OCI-LY7 (cell line): ENCODE measurements at places on chromosomes 5 and 9. TPM values are rescaled to one million over a fixed set of nuclear protein-coding genes. Genes with fewer than 3 reads are reported as not detected.

The RALGDS gene
- 23.8 and 28.6 TPM in 2 replicates for total RNA-seq

DNA sequence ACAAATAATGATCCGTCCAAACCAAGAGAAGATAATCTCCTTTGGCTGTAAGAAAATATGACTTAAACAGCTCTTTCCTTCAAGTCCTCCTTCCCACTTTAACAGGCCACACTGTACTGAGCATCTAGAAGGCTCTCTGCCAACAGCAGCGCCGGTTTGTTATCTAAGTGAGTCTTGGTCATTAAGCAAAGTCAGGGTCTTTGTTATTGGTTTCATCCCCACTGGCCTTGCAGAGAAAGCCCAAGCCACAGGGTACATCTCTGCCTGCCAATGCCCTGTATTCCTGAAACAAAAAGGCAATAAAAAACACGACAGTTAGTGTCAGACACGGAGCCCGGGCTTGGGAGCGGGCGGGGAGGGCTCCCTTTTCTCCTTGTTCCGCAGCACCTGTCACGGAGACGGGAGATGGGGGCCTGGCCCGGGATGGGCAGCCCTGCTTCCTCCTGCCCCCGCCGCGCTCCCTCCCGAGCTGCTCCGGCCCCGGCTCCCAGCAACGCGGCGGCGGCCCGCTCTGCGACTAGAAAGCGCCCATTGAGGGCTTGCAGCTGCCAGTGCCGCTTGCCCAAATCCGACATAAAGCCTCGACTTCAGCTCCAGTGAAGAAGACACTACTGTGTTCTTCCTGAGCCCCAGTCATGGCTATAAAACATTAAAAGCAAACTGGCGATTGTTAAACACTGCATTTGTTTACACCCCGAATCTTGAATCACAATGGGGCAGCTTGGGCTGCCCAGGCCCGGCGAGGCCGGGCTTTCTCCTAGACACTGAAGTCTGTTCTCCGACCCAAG lies 28.1 kb upstream of the PIK3R1 start:
- no peak for DNase-seq

DNA sequence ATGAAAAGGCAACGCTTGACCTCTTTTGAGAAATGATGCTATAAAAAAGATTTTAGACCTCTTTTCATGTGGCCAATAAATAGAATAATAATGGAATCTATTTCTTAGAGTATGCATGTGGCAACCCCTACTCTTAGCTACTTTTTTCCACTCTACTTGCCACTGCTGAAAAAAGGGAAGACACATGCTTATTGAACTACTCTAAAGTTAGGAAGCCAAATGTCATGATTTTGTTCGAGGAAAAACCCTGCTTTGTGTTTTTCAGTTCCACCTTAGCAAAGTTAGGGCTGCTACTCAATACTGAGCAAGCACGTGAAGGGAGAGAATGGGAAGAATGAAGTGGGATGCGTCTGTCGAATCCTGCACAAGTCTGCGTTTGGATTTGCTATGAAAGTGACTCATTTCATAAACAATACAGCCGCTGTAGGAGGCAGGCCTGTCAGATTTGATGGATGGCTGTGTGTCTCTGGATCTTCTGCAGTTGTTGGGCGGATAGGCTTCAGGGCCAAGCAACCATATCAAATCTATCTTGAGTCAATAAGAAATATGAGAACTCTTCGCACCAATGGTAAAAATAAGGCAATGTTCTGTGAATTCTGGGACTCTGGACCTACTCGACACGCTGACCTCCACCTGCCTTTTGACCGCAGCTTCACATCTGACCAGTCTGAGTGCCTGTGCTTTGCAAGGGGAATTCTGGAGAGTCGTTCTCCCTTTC lies 333.6 kb downstream of the PIK3R1 start:
- no peak for DNase-seq

DNA sequence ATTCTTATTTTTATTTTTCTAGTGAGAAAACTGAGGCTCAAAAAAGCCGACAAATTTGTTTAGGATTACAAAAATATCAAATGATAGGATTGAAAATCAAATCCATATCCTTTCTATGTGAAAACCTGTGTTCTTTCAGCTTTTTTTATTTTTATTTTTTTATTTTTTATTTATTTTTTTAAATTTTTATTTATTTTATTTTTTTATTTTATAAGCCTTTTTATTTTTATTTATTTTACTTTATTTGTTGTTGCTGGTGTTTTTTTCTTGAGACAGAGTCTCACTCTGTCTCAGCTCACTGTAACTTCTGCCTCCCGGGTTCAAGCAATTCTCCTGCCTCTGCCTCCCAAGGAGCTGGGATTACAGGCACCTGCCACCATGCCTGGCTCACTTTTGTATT lies 45.4 kb upstream of the CDKN2B start:
- DNase-seq = no peak

GRCh38 chr5:111511174-111511830 lies 1.0 kb downstream of the STARD4 start:
- DNase-seq = no peak

DNA sequence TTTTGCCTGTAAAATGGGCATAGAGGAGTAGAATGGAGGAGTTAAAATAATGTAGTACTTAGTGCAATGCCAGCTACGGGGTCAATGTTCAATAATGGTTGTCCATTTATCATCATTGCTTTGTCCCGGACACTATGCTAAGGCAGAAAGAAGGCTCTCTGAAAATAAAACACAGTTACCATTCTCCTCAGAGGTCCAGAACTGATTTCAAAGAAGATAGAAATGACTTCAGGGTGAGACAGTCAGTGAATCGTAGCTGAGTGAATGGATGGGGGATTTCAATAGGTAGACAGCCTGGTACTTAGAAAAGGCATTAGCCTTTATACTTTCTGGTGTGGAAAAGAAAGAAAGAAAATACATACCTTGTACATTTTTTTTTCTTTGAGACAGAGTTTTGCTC lies 1.2 kb upstream of the AK3 start:
- DNase-seq = no peak

DNA sequence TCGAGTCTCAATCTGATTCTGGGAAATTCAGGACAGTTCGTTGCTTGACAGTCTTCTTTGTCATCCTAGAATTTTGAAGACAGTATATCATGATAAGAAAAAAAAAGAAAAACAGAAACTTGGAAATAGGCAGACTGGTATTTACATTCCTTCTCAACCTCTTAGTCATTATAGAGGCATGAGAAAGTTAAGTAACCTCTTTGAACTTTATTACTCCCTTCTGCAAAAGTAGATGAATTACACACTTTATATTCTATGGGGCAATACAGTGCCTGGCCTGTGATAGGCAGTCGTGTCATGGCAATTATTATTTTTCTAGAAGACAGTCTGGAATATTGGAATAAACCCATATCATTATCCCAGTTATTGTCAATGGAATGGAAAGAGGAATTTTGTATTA lies 828.9 kb downstream of the TLR4 start:
- DNase-seq = no peak

- no peak for DNase-seq
Observed at GRCh38 chr9:96067600-96067999, 192.1 kb downstream of the ERCC6L2 start.

GRCh38 chr5:179872055-179872827 lies 13.6 kb upstream of the MRNIP start:
- no peak for DNase-seq

DNA sequence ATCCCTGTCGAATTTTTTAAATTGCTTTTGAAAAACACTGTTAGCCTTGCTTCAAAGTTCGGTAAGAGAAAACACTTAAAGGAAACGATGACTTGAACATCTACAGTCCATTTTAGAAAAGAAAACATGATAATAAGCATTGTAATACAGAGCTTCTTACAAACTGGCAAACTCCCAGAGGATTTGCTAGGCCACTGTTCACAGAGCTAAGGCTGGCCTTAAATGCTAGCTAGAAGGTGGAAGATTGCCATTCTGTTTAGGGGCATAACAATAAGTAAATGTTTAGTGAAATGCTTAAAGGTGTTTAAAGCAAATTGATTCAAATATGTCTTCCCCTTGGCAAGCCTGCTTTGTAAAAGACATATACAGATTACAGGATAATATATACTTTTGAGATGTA lies 169.6 kb downstream of the TLE4 start:
- DNase-seq = no peak

GRCh38 chr5:136781464-136781863 lies 416.1 kb upstream of the TRPC7 start:
- DNase-seq = no peak

DNA sequence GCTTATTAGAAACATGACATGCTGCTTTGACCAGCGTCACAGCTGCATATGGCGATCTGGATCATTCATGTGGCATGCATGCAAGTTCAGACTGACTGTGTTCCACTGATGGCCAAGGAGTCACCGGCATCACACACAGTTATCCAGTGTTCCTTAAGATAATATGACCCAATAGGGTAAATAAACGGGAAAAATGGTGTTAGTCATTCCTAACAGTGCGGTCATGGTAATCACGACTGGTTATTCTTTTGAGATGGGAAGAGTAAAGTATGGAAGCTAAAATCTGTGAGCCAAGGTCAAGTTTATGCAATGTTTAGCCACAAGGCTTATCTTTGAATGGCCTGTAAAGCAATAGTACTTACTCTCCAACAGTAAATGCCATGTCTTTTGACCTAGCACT lies 29.3 kb upstream of the LVRN start:
- DNase-seq = no peak

The PCDHB13 gene
- not detected in 2 replicates for total RNA-seq

GRCh38 chr5:78354066-78354670 lies 6.2 kb upstream of the SCAMP1 start:
- no peak for DNase-seq

The FAT2 gene
- not detected in 2 replicates for total RNA-seq

The MAML1 gene
- total RNA-seq = 27.4 and 31.4 TPM in 2 replicates

The IL6ST gene
- total RNA-seq = 13.3 TPM in 2 replicates

The LRSAM1 gene
- 32.2 and 34.1 TPM in 2 replicates for total RNA-seq

- no peak for DNase-seq
Observed at GRCh38 chr5:153086486-153086885, 404.0 kb upstream of the GRIA1 start.

DNA sequence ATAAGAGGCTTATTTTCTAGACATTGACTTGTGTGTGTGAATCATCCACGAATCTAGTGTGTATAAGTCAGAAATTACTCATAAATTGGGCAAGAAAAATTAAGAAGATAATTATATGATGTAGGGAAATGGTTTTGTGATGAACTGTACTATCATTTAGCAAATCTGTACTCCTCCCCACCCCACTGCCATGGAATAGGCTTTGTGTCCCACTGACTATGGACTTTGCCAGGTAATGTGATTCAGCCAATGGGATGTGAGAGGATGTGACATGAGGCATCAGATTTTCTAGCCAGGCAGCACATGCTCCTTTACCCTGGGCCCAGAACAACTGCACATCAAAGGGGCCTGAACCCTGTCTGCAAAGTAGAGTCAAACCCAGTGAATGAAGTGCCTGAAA lies 406.6 kb downstream of the CTNND2 start:
- DNase-seq = no peak

DNA sequence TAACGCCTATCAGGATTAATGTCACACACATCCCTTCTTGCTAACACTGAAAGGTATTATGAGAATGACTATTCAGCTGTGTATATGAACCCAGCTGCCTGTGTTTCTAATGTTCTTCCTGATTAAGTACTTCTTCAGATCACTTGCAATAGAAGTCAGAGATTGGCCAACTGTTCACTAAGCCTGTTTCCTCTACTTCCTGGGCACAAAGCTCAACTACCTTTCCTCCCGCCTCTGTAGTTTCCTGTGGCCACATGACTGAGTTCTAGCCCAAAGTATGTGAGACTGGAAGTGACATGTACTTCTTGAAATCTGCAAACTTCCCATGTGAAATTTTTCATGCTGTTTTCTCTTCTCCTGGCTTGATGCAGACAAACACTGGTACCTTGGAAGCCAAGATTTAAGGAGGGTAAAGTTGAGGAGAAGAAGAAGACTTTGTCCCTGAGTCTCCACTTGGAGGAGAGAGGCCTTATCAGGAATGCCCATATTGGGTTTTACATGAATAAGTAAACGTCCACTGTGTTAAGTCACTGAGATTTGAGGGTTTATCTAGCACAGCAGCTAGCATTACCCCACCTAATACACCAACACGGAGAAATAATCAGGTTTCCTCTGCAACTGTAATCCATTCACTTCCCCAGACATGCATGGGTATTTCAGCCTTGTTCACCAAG lies 58.6 kb downstream of the SLIT3 start:
- DNase-seq = no peak

- no peak for DNase-seq
Observed at GRCh38 chr5:83251849-83252248, 174.5 kb downstream of the XRCC4 start.

The RNF183 gene
- total RNA-seq = not detected in 2 replicates
